Hematopoietic multipotent progenitor cell (in vitro differentiated cells): ENCODE measurements at places on chromosomes 11 and 22.
A peak's percentile ranks its signal among the peaks of the same experiment; 100 is the strongest.

DNA sequence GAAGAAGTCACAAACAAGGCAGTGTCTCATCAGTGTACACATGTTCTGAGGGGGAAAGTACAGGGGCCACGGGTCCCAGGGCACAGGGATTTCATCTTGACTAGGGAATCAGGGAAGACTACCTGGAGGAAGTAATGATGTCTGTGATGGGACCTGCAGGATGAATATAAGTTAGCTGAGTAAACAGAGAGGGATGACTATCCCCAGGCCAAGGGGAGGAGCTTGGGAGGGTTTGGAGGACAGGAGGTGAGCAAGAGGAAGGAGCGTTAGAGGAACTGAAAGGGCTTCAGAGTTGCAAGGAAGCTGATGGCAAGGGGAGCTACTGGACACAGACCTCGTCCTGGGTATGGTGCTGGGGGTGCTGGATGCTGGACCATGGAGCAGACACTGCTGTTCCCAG lies 56.4 kb downstream of the TRAF6 start:
- DNase-seq = no peak

- peak; percentile 78 for DNase-seq
These were observed 29.9 kb downstream of the CWF19L2 start for GRCh38 chr11:107427569-107428180.

DNA sequence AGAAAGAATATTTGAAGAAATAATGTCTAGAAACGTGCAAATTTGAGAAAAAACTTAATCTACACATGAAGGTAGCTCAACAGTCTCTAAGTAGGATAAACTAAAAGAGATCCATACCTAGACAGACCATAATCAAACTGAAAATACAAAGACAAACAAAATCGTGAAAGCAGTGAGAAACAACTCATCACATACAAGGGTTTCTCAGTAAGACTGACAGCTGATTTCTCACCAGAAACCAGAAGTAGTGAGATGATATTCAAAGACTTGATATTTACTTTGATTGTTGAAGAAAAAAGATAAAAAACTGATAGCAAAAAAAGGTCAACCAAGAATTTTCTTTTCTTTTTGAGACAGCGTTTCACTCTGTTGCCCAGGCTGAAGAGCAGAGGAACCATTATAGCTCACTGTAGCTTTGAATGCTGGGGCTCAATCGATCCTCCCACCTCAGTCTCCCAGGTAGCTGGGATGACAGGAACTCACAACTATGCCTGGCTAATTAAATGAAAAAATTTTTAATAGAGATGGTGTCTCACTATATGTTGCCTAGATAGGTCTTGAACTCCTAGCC lies 17.4 kb downstream of the NPAT start:
- no peak for DNase-seq

DNA sequence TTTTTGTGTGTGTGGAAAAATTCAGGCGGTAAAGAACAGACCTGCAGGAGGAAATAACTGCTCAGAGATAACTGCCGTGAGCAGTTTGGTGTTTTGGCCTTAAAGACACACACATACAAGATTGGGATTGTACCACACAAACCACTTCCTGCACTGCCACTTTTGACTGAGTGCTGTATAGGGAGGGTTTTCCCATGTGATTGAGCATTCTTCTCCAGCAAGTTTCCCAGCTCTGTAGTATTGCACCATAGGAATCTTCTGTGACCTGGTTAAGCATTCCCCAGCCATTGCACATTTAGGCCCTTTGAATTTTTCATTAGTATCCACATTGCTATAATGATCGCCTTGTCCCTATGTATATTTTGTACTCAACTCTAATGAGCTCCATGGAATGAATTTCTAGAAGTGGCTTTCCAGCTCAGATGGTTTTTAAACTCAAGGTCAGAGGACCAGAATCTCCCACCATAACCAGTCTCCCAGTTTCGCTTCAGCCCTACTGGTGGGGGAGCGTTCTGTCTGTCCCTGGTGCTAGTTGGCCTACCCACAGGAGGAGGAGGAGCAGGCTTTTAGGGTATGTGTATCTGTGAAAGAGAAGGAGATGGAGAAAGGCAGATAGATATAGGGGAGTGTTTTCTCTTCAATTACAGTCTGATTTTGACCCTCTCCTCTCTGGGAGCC lies 9.3 kb downstream of the CD82 start:
- DNase-seq = peak; percentile 77

- no peak for DNase-seq
These were observed 19.4 kb upstream of the CABP7 start for GRCh38 chr22:29700206-29700899.

- no peak for DNase-seq
These were observed 56.9 kb downstream of the PANX1 start for GRCh38 chr11:94185416-94186084.

- no peak for DNase-seq
These were observed 103.7 kb downstream of the DSCAML1 start for GRCh38 chr11:117693344-117693743.

DNA sequence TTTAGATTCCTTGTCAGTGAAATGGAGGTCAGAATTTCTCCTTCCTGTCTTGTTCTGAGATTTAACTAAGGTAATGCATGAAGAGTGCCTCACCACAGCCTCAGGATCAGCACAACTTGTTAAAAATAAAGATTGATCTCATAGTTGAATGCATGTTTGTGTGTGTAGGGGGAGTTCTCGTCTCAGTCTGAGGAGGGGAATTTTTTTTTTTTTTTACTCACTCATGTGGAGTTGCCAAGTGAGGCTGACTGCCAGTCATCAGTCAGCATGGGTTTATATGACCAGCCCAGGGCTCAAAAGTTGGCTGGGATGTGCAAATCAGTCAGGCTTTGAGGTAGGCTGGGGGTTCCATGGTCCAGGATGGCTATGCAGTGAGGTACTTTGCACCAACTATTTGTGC lies 113.2 kb downstream of the FANCF start:
- DNase-seq = no peak

- no peak for DNase-seq
These were observed 11.2 kb downstream of the PEX26 start for GRCh38 chr22:18088825-18089568.

- no peak for DNase-seq
These were observed 112.4 kb downstream of the KIRREL3 start for GRCh38 chr11:126888115-126888712.

GRCh38 chr11:134409552-134410429 lies 2.3 kb downstream of the B3GAT1 start:
- DNase-seq = no peak

GRCh38 chr22:50516068-50516467 lies 8.0 kb downstream of the NCAPH2 start:
- no peak for DNase-seq

DNA sequence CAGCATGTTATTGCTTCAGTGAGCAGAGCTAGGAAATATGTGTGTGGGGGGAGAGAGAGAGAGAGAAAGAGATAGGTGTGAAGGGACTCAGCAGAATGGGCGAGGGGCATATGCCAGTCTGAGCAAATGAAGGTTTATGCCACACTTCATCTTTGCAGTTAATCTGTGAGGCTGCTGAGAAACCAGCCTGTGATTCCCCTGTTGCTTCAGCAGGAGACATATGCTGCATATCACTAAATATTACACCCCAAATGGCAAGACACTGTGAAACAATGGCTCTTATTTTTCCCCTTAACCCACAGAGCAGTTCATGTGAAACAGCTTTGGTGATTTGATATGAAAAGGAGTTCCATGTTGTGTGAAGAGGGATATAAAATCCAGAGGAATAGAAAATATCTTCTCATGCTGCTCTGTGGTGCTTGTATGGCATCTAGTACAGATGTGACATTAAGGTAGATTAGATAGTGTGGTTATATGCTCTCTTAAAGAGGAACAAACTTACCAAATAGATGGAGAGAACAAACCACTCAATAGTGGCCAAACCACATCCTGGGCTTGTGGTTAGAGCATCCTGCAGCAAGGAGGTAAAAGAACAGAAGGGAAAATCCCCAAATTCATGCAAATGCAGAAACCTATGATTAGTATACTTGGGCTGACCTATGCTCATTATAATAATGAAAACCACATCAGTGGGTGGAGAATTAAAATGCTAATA lies 864.2 kb downstream of the FAM181B start:
- peak; percentile 67 for DNase-seq

DNA sequence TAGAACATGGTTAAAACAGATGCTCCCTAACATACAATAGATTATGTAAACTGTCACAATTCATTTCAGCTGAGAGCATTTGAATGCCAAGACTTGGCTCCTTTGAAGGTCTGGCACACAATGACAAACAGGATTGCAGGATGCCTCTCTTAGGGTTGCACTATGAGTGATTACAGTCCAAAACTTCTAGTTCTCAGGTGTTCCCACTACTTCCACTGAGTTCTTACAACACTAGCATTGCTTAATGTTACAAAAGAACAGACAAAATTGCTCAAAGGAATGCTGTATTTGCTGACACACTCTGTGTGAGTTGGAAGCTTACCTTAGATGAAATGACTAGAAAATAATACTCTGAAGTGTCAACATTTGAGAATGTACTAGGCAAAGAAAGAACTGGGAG lies 2413.8 kb upstream of the RAG2 start:
- DNase-seq = no peak

GRCh38 chr11:75394085-75394840 lies 5.1 kb upstream of the RPS3 start:
- DNase-seq = no peak

DNA sequence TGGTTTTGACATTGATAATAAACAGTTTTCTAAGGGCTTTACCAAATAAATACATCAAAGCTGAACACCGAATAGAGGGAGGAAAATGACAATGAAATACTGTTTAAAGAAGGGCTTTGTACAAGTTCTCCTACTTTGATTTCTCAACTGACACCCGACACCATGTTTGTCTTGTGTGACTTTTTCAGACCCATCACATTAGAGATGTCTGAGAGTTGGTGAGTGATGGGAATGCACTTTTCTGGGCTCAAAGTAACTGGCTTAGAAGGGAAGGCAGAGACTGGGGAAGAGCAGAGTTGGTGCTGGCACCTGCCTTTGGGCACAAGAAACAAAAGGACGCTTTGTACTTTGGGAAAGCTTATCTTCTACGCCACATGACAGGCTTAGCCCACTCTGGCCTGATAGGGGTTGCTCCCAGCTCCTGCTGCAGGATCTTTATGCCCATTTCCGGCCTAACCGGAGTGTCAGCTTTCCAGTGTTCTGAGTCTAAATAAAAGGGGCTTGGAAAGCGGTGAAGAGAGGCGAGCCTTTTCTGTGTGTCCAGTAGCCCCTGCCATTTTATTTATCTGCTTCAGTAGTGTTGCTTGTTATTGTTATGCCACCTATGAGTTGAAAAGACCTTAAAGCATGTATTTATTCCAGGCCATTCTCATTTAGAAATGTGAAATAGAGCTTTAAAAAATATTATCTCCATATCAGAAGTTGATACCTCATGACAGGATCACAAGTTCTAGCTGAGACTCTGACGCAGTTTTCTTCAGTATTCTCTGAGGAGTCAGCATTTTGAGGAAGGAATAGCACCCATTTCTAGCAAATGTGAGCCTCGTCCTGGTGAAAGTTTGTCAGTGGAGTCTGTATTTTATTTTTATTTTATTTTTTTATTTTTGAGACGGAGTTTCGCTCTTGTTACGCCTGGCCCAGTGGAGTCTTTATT lies 24.2 kb downstream of the KREMEN1 start:
- no peak for DNase-seq

DNA sequence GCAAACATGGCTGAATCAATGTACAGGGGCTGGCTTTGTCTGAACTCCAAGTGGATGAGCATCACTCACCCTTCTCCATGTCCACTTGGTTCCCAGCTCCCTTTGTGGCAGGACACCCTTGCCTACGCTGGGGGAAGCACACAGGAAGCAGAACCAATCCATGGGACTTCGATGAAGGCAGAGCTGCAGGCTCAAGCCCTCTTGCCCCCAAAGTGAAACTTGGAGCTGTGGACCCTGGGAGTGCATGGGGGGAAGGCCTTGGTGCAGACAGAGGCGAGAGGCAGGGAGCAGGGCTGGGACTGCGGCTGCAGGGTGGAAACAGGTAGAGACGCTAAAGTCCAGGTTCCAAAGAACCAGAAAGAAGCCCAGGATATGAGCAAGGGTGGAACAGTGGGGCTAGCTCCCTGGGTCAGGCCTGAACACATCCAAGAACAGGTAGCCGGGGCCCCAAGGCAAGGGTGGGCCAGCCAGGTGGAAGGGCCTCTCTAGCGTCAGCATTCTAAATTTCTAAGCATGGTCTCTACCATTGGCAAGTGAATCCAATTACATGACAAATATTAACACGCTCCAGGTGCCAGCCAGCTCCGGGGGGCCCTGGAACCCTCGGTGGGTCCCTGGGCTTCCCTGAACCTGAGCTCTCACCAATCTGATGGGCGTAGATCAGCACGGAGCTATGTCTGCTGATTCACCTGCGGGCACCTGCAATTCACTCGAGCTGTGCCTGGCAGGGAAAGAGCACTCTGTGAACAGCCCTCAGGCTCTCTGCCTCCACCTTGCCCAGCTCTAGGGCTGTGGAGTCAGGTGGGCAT lies 532.8 kb downstream of the BRD1 start:
- DNase-seq = no peak

DNA sequence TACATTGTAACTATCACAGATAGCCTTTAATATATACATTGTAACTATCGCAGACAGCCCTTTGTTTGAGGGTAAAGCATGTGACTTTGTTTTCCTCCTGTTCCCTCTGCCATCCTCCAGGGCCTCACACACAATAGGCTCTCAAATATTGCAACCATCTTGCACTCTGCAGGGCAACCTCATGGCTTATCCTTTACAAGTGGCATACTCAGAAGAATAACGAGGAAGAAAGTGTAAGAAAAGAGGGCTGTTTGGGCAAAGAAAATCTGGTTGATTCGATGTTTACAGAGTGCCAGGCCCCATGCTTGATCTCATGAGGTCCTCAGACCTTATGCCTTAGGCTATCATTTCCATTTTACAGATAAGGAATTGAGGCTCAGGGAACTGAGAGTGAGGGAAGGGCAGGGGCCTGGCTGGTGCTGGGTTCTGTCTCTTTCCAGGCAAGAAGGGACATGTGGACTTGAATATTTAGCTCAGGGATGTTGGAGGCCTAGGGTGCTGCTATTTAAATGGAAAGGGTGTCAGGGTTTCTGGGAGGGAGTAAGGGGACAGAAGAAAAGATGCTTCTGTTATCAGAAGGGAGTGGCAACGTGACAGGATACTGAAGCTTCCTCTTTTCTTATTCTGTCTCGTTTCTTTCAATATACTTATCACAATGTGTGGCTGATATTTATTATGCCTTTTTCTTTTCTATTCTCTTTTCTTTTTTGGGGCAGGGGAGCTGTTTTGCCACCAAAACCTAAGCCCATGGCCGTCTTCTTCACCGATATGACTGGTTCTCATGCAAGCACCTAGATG lies 1.1 kb upstream of the SAMM50 start:
- DNase-seq = no peak

- no peak for DNase-seq
These were observed 6.0 kb upstream of the PAX6 start for GRCh38 chr11:31817054-31817620.

GRCh38 chr22:50544746-50545253 lies 899 bp upstream of the KLHDC7B start:
- DNase-seq = no peak

GRCh38 chr11:79461666-79462645 lies 21.1 kb upstream of the TENM4 start:
- DNase-seq = no peak

DNA sequence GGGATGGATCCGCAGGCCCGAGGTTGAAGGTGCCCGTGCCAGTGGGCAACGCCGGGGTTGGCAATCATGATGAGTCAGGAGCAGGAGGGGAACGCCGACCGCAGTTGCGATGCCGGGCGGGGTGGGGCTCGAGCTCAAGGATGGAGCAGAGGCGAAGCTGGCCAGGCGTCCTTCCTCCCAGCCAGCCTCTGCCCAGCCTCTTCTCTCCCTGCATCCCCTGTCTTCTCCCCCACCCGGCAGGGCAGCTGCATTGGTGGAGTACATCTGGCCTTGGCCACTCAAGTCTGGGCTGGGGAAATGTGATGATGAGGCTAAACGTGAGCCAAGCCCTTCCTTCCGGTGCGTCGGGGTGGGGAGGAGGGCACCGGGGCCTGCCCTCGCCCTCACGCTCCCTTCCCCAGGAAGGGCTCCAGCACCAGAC lies 3.9 kb downstream of the IFITM10 start:
- no peak for DNase-seq
